NCI-H774 (cell line): ENCODE measurements at places on chromosomes 6 and 20.

DNA sequence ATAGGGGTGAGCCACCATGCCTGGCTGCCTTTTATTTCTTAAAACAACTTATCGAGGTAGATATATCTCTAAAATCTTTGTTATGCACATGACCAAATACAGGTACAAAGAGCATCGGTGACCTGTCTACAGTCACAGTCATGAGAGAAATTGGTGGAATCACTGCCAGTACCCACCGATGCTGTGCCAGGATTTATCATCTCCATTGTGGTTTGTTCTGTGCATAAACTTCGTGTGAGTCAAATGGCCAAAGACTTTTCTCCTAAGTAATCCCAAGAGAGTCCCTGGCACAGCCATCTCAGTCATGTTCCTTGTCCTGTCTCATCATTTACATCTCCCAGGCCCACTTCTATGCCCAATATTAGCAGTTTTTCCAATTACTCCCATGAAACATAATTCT lies 9.0 kb downstream of the GSTA3 start:
- no peak for DNase-seq

DNA sequence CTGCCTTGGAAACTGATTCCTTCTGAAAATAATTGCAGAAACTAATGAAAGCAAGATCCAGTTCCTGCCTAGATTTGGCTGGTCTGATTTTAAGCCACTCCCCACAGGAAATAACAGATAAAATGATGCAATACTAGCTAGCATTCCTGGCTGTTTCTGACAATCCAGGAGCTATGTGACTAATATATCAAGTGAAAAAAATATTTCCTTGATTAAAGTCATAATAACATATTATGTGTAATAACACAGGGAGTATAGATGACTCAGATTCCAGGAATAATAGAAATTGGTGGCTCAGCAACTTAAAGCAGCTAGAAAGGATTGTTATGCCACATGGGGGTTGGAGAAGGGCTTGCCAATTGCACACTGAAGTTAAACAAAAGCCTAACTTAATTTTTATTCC lies 182.7 kb upstream of the SALL4 start:
- DNase-seq, result no peak

DNA sequence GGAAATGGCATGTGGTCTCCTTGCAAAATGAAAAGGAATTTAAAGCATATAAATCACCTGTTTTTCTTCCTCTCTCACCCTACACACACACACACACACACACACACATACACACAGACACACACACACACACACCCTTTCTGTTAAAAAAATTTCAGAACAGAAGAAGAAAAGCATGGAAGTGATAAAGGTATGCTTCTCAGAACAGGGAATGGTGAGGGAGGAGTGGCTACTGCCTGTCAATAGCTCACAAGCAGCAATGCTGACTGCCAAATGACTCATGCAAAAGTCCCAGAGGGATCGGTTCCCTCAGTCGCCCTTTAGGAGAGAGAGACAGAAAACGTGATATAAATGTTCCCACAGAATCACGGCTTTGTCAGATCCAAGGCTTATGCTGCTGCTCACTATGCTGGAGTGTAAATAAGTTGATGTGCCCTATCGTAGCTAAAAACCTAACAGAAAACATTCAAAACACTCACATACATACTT lies 102.6 kb downstream of the IBTK start:
- DNase-seq, result peak; percentile 29

DNA sequence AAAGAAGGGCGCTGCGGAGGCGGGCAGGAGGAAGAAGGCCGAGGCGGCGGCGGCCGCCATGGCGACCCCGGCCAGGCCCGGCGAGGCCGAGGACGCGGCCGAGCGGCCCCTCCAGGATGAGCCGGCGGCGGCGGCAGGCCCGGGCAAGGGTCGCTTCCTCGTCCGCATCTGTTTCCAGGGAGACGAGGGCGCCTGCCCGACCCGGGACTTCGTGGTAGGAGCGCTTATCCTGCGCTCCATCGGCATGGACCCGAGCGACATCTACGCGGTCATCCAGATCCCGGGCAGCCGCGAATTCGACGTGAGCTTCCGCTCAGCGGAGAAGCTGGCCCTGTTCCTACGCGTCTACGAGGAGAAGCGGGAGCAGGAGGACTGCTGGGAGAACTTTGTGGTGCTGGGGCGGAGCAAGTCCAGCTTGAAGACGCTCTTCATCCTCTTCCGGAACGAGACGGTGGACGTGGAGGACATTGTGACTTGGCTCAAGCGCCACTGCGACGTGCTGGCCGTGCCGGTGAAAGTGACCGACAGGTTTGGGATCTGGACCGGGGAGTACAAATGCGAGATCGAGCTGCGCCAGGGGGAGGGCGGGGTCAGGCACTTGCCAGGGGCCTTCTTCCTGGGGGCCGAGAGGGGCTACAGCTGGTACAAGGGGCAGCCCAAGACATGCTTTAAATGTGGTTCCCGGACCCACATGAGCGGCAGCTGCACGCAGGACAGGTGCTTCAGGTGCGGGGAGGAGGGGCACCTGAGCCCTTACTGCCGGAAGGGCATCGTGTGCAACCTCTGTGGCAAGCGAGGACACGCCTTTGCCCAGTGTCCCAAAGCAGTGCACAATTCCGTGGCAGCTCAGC lies 780 bp downstream of the ZCCHC3 start:
- peak; percentile 63 for DNase-seq

- DNase-seq, result no peak
These were observed 152.3 kb downstream of the CDC5L start for GRCh38 chr6:44539701-44540355.

GRCh38 chr20:51013577-51014330 lies 9.2 kb downstream of the KCNG1 start:
- DNase-seq, result no peak

GRCh38 chr6:34138914-34139510 lies 6.9 kb downstream of the GRM4 start:
- no peak for DNase-seq

GRCh38 chr6:51398064-51398705 lies 579.5 kb downstream of the TFAP2B start:
- DNase-seq, result peak; percentile 81
